ENCODE measurements at places on chromosomes 1 and 21. TPM values are rescaled to one million over a fixed set of nuclear protein-coding genes. Genes with fewer than 3 reads are reported as not detected.

DNA sequence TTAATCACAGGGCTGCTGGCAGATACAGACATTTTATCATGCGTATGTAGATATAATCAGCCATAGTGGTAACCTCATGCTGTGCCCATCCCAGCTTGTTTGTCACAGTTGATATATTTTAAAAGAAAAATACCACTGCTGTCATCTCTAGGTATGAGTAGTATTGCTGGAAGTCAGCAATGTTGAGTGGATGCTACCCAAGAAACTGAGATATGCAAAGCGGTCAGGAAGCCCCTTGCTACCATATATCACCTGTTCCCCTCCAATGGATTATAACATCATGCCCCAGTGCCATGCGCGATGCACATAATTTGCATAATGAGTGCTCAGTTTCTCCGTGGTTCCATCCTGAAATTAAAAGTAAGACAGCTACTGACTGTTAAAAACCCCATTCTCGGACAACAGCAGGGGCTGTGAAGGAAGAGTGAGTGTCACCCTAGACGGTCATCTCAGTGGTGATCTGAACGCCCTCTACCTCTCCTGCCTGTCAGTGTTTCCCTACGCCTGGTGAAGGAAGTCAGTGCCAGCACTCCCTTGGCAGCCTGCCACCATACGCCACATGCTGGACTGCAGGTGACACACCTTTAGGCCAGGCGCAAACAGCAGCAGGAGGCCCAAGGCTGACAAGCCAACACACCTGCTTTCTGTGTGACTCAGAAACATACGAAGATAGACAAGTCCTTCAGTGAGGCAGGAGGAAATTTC lies 2.7 kb downstream of the IL10RB start:
- H3K4me3 ChIP-seq = no peak overlapping the region
- H3K27me3 ChIP-seq = no peaks in the 10 kb centered on the region
- no peak overlapping the region for H3K27ac ChIP-seq
- peak; percentile 40 for DNase-seq
- no peaks in the 10 kb centered on the region for H3K4me1 ChIP-seq
- H3K36me3 ChIP-seq = no peaks in the 10 kb centered on the region

GRCh38 chr21:33981391-33982101 lies 65.9 kb upstream of the ATP5PO start:
- H3K4me3 ChIP-seq = no peak overlapping the region
- no peaks in the 10 kb centered on the region for H3K36me3 ChIP-seq
- DNase-seq = no peak
- H3K4me1 ChIP-seq = no peaks in the 10 kb centered on the region

- DNase-seq = no peak
- peak overlapping the region; percentile 41 for H3K27ac ChIP-seq
- no peaks in the 10 kb centered on the region for H3K36me3 ChIP-seq
- H3K4me1 ChIP-seq = peaks cover 25% of the 10 kb centered on the region
- no peaks in the 10 kb centered on the region for H3K27me3 ChIP-seq
Observed at GRCh38 chr1:206703661-206704060, 19.0 kb downstream of the MAPKAPK2 start.

DNA sequence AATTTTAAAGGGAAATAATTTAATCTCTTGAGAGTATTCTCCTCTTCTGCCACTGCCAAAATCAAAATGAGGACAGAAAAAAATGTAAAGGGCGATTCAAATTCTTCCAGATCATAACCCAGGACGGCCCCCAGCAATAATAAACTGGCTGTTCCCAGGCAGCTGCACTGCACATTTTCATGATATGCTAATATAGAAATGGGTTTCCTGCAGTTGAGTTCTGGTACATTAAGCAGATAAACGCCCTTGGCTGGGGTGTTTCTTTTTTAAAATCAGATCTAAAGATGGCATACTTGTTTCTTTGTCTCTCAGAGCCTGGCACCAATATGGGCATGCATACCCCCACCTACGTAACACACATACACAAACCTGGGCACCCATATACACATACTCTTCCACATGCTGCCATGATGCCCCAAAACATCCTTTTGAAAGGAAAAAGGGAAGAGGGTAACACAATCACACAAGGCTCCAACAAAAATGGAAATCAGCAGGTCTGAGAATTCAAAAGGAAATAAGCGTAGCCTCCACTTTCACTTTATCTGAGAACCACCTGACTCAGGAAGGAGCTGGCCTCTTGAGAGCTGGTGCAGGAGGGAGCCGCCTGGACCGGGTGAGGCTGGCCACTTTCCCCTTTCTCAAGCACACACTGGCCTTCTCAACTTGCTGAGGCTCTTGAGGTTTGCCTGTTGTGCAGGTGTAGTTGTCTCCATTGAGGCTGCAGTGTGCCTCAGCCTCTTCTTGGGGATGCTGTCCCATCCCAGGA lies 653.4 kb downstream of the KIF26B start:
- no peaks in the 10 kb centered on the region for H3K27me3 ChIP-seq
- H3K36me3 ChIP-seq = no peaks in the 10 kb centered on the region
- H3K4me1 ChIP-seq = peaks cover under 1% of the 10 kb centered on the region
- DNase-seq = no peak

DNA sequence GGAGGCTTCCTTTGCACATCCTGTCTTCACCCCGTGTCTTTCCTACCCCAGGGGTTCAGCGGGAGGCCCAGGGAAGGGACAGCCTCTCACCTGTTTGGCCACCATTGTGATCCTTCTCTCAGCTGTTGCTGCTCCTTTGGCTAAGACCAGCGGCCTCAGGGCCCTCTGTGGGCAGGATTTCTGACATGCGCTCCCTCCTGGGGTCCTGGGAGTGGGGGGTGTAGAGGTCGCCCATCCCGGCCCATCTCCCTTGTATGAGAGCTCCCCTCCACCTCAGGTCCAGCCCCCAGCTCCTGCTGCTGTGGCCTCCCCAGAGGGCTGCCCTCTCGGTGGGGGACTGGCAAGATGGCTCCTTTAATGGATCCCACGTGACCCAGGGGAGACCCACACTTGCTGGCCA lies 120.5 kb downstream of the PRDM2 start:
- DNase-seq = no peak
- H3K36me3 ChIP-seq = no peaks in the 10 kb centered on the region
- H3K4me1 ChIP-seq = no peaks in the 10 kb centered on the region
- H3K27ac ChIP-seq = no peak overlapping the region

GRCh38 chr1:182644886-182645285 lies 39.5 kb downstream of the RGS8 start:
- H3K4me1 ChIP-seq = peaks cover 8% of the 10 kb centered on the region
- H3K27ac ChIP-seq = no peak overlapping the region
- H3K36me3 ChIP-seq = no peaks in the 10 kb centered on the region
- no peak for DNase-seq

GRCh38 chr21:33189824-33190223 lies 39.9 kb upstream of the IFNAR2 start:
- H3K27ac ChIP-seq = no peak overlapping the region
- DNase-seq = no peak
- H3K4me1 ChIP-seq = no peaks in the 10 kb centered on the region
- H3K27me3 ChIP-seq = peaks cover 14% of the 10 kb centered on the region
- no peak overlapping the region for H3K4me3 ChIP-seq
- no peaks in the 10 kb centered on the region for H3K36me3 ChIP-seq

DNA sequence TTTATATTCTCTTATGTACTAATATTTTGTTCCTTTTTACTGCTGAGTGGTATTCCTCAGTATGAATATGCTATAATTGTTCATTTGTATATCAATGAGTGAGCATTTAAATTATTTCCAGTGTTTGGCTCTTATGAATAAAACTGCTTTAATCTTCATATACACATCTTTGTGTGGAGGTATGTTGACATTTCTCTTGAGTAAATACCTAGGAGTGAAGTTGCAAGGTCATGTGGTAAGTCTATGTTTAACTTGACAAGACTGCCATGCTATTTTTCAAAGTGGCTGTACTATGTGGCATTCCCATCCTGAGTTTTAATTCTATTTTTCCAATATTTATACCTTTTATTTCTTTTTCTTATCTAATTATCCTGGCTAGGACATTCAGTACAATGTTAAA lies 124.2 kb downstream of the ADSS2 start:
- no peaks in the 10 kb centered on the region for H3K27me3 ChIP-seq
- H3K4me1 ChIP-seq = no peaks in the 10 kb centered on the region
- H3K4me3 ChIP-seq = no peak overlapping the region
- DNase-seq = no peak
- no peak overlapping the region for H3K27ac ChIP-seq

The CLDN14 gene
- total RNA-seq = not detected

The DIO1 gene
- not detected for total RNA-seq

The AIRE gene
- 1.2 TPM for total RNA-seq

All from endodermal cell (in vitro differentiated cells).